ENCODE measurements at places on chromosomes 4 and X.
A peak's percentile ranks its signal among the peaks of the same experiment; 100 is the strongest.

DNA sequence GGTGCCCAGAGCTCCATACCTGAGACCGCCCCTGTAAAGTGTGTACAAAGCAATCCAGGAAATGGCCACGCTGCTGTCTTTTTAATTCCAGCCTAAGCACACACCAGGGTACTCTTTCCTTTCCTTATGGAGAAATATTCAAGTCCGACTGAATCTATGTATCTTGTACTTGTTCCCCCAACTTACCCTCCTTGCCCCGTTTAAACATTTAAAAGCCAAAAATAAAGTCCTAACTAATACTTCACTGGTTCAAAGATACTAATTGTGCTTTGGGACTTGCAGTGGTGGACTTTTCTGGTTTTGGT is 731 bp upstream of the AMMECR1 start:
- no peak for ATAC-seq

- ATAC-seq = no peak
These were observed 50.7 kb downstream of the MAB21L2 start for GRCh38 chr4:150632639-150633038.

DNA sequence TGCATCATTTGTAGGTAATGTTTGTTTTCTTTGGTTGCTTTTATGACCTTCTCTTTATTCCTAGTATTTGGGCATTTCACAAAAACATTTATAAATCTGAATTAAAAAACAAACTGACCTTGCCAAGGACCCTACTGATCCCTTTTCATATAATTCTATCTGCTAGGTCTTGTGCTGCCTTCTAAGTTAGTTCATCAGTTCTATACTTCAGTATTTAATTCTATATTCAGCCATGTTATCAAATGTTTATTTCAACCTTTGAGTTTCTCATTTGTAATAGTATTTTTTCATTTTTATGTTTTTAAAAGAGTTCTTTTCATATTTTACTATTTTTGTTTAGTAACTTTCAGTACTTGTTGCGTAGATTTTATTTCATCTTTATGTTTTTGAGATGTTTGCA is 155.3 kb downstream of the SNCA start:
- no peak for ATAC-seq

DNA sequence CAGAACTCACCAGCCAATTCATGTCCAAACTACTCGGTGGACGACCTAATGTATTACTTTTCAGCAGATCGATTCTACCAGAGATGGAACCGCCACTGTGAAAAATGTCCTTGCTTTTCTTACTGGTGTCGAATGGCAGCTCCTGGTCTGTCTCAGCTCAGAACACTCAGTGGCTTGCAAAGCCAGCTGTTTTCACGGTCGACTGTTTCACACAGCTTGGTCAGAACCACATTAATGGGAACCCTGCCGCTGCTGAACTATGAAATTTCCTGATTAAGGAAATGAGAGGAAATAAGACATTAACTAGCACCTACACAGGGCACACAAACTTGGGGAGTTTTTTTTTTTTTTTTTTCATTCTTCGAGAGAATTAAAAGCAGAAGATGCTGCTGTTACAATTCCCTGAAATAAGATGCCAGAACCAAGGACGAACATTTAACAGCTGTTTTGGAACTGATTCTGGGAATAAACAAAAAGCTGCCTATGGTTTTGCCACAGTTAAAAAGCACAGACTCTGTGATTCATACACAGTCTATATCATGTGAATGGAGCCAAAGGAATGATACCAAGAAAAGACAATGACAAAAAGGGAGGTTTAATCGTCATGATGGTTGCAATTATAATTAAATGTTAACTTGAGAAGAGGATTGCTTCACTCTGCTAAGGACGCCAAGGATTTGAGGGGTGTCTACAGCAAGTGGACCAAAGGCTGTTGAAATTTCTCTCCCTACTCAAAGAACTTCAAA is 31.3 kb downstream of the SUPT20HL2 start:
- ATAC-seq = no peak

DNA sequence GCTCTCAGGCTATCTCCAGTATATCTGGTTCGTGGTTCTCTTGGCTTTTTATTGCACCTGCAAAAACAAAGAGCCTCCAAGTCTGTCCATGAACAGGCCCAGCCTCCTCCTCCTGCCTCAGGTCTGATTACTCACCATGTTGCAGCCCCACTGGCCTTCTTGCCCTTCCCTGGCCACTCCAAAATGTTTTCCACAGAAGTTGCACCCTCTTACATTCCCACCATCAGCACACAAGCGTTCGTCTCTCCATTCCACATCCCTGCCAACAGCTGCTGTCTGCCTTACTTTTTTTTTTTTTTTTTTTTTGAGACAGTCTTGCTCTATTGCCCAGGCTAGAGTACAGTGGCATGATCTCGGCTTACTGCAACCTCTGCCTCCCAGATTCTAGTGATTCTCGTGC is 86.7 kb downstream of the RFC1 start:
- no peak for ATAC-seq

- ATAC-seq = no peak
These were observed 45.0 kb downstream of the PIR start for GRCh38 chrX:15448010-15448639.

- no peak for ATAC-seq
These were observed 159.4 kb downstream of the OPHN1 start for GRCh38 chrX:68273887-68274286.

DNA sequence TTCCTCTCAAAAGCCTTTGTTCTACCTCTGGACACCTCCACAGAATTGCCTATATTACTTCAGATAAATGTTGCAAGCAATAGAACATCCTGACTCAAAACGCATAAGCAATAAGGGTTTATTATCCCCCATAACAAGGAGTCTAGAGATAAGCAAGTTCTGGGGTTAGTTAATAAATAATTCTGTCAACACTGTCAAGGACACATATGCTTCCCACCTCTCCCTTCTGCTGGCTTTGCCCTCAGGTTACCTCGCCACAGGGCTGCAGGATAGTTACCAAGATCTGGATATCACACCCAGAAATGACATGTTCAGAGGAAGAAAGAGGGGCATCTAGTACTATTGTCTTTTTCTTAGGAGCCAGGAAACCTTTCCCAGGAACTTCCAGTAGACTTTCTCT is 14.0 kb upstream of the DUSP21 start:
- ATAC-seq = no peak

DNA sequence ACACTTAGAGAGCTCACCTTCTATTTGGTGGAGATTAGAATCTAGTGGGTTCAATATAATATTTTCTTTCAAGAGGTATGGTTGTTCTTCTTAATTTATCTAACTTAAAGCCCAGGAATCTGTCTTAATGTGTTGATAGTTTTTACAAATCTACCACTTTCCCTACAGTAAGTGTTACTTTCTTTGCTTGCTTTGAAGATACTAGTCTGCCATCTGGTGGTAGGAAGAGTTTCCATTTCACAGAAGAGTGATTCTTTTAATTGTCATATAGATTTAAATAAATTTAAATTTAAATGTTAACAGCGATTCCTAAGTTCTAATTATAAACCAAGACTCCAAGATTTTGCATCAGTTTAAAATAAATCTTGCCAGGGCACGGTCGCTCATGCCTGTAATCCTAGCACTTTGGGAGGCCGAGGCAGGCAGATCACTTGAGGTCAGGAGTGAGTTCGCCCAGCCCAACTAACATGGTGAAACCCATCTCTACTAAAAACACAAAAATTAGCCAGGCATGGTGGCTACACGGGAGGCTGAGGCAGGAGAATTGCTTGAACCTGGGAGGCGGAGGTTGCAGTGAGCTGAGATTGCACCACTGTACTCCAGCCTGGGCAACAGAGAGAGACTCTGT is 43.5 kb downstream of the NUDT9 start:
- ATAC-seq = no peak

- no peak for ATAC-seq
These were observed 15.6 kb upstream of the ADH5 start for GRCh38 chr4:99104153-99104552.

GRCh38 chr4:177441061-177441802 is 1.0 kb downstream of the AGA start:
- ATAC-seq = no peak

DNA sequence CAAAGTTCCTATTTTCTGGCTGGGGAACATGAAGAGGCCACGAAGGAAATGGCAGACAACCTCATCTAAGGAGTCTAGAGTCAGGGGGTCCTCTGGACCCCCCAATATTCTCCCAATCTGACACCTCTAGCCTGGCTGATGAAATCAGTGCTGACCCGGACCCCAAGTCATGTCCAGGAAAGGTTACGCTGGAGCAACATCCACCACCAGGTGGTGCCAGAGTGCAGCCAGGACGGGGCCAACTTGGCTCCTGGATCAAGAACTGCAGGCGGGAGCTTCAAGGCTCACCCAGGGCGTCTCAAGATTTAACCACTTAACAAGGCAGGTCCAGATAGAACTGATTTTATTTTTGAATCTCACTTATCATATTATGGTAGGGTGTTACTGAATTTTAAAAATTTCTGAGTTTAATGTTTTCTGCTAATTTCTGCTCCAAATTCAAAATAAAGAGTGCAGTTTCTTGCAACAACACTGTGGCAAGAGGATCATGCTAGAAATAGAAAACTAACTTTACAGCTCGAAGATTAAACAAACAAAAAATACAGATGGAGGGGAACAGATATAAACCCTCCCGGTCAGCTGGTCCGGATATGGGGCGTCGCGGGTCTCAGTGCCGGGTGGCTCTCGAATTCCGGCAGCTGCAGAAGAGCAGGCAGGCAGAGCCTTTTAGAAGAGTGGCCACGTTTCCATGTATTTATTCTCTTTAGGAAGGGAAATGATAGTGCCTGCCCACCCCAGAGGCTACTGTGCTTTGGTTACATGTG is 135.5 kb downstream of the AFAP1 start:
- peak; percentile 77 for ATAC-seq

- no peak for ATAC-seq
These were observed 3.2 kb downstream of the SCARB2 start for GRCh38 chr4:76210452-76210851.
